Umbilical cord (tissue), 2 donors: ENCODE measurements at places on chromosomes 6 and 20.
A peak's percentile ranks its signal among the peaks of the same experiment; 100 is the strongest.

- peak; percentile 5 for DNase-seq
Observed at GRCh38 chr20:33061658-33062028, 7.9 kb downstream of the BPIFB3 start.

DNA sequence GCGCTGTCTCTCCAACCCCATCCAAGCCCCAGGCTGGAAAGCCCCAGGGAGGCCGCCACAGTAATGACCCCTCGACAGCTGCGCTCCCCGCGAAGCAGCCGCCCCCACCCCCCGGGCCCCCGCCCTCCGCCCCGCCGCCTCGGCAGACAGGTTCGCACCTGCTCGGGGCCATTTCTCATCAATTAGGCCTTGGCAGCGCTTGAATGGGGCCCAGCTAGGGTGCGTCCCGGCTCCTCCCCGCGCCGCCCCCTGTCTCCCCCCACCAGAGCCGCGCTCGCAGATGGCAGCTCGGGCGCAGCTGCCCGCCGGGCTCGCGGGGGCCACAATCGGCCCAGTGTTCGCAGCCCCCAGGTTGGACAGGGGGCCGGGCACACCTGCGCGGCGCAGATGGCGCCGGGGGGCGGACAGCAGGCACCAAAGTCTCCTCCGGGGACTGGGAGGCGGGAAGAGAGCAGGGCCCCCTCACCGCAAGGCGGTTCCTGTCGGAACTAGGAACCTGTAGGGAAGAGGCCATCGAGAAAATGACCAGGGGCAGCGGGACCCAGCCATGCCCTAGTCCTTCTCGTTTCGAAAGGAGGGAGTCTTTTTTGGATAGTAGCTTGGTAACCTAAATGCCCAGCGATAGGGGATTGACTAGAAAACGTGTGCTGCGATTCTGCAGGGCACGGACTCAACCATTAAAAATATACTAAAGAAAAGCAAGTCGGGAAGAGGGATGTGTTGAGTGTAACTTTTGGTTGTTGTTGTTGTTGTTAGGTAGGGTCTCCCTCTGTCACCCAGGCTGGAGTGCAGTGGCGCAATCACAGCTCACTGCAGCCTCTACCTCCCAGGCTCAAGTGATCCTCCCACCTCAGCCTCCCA is 83.2 kb upstream of the EYA2 start:
- no peak for DNase-seq

GRCh38 chr6:17292600-17293133 is 11.5 kb downstream of the RBM24 start:
- no peak for DNase-seq

- no peak for DNase-seq
Observed at GRCh38 chr6:98904096-98904495, 43.6 kb downstream of the FBXL4 start.

DNA sequence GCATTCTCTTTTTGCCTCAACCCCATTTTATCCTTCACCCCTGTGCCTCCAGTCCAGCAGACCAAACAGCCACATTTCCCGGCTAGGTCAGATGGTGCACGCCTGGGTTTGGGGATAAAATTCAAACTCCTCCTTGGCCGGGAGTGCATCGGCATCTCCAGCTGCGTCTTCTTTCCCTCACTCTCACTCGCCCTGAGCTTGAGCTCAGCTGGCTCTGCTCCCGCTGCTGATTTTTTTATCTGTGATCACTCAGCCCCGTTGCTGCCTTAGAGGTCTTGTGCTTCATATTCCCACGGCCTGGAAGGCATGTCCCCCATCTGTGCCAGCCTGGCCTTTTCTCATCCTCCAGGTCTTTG is 6.8 kb upstream of the EZR start:
- DNase-seq = peak; percentile 95

DNA sequence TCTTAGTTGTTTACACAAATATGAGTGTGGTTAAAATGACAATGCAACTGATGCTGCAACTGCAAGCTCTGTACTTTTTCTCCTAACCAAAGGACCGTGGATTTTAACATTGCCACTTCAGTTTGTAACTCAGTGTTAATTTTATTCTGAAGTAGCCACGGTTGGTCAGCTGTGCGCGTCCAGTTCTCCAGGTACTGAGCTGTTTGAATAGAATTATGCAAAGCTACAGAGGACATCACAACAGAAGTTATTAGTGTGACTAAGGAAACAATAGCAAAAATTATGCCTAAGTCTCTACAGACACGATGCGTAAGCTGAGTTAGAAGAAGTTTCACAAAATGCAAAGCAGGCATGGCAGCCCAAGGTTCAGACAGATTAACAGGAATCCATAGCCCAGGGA is 4.4 kb upstream of the ABHD12 start:
- DNase-seq = no peak

DNA sequence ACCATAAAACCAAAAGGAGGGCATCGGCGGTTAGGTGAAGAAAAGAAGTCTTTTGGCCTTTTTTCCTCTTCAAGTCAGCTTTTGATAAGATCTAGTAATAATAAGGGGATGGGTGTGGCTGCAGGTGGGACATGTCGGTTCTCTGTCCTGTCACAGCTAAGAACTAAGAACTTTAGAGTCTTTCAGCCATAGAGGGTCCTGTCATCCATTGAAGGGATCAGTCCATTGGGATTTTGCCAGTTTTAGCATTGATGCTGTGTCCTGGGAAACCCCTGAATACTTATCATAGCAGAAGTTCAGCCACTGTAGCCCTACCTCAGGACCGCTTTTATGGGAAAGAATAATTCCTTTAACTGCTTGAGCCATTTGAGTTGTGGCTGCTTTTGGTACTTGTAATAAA is 18.2 kb upstream of the SCP2D1 start:
- DNase-seq = no peak

DNA sequence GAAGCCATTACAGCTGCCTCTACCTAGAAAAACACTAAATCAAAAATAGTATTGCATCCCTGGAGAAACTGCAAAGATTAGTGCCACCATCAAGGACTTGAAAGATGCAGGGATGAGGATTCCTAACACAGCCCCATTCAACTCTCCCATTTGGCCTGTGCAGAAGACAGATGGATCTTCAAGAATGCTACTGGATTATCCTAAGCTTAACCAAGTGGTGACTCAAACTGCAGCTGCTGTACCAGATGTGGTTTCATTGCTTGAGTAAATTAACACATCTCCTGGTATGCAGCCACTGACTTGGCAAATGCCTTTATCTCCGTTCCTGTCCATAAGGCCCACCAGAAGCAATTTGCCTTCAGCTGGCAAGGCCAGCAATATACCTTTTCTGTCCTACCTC is 117.4 kb downstream of the TBC1D32 start:
- DNase-seq = no peak

DNA sequence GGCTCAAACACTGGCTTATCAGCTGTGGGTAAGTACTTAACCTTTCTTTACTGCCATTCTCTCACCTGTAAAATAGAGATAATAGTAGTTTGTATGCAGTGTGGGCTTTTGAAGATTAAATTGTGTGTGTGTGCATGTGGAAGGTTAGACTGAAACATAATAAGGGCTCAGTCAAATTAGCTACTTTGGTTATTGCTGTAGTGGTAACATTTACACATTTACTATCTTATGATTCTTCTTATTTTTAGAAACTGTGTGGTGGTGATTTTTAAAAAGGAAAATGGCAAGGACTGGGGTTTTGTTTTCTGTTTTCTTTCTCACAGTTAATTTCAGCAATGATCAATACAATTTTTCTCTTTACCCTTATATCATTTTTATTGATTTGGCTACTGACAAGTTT is 206.9 kb downstream of the NKAIN2 start:
- no peak for DNase-seq

DNA sequence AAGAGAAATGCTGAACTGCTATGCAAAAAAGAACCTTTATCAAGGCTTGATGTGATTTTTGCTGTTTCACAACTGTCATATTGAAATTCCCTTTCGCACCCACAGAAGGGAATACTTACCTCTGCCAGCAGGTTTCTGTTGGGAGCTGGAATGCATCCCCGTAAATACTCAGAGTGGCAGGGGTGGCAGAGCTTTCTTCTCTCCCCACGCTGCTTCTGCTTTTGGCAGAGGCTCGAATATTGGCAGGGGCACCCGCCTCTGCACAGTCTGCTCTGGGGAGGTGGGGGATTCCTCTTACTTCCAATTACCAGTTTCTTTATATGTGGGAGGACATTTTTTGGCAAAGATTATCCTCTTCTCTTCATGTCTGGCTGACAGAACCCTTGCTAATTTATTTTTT is 28.4 kb downstream of the TMEM200A start:
- no peak for DNase-seq

GRCh38 chr6:43142101-43142500 is 29.0 kb upstream of the SRF start:
- DNase-seq = no peak

DNA sequence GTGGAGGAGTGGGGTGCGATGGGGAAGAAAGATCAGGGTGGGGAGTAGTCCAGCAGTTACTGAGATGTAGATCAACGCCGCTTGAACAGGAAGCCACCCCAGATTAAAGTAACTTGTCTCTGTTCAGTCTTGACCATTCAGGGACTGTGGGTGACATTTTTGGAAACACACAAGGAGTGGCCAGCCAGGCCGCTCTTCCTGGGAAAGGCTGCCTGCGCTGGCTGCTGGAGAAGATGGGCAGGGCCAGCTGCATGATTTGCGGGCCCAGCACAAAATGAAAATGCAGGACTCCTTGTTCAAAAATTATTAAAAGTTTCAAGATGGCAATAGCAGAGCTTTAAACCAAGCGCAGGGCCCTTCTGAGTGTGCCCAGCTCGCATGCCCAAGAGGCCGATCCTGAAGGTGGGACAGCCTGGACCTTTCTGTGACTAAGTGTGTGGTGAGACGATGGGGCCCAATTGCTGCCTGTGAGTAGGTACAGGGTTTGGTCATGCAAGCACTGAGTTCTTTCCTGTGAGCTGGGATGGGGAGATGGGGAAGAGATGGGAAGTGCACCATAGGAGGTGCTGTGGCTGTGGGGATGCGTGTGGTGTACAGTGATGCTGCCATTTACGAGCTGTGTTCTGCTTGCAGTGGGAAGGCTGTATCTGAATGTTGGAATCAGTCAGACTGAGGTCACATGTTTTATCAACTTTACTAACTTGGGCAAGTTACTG is 51.3 kb downstream of the DAAM2 start:
- no peak for DNase-seq

DNA sequence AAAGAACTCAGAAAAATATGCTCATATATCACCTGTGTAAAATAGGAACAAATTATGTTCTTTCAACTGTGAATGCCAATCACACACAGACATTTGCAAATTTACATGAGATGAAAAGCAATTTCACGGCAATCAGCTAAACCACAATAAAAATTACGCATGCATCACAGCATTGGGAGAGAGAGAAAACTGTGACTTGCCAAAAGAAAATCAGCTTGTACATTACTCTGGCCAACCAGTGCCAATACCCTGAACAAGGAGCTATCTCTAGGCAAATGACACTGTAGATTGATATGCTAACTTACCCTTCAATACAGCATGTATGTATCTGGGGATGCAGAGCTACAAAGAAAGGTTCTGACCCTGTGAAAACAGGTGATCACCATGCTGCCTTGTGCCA is 515.6 kb downstream of the EYS start:
- no peak for DNase-seq

DNA sequence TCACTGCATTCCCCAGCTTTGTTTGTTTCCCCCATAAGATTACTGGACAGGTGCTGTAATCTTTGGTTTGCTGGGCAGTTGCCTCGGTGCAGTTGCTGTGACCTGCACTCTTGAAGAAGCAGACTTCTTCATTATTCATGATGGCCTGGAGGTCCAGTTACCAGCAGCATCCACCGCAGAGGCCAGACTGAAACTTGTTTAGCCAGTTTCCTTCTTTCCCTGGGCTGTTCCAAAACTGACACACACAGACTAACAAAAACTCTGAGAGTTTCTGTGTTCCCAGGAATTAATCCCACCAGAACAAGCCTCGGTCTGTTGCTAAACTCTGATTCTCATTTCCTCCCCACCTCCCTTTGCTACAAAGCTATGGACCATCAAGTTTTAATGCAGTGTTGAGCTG is 144.1 kb downstream of the QRSL1 start:
- peak; percentile 37 for DNase-seq

GRCh38 chr6:3884007-3884745 is 35.0 kb downstream of the FAM50B start:
- DNase-seq = peak; percentile 89

DNA sequence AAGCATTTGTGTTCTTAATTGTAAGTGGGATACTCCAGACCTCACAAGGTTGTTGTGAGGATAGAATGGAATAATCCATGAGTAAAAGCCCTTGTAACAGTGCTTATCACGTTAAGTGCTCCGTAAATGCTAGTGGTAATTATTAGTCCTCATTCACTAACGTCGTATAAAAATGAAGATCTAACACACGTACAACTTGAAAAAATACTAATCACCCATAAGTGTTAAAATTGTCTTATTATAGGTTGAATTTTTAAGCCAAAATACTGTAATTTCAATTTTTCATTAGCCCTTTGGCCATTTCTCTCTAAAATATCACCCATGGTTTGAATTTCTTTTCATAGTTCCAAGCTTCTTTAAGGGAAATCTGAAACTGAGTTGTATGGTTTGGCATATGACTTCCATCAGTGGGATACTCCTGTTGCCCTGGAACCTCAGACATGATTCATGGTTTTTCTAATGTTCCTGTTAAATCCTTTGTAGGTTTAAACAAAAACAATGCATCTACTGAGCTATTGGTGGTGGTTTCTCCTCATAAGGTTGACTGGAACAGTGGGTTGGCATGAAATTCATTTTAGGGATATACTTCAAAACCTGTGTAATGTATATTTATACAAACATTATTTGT is 19.1 kb downstream of the XRN2 start:
- no peak for DNase-seq

DNA sequence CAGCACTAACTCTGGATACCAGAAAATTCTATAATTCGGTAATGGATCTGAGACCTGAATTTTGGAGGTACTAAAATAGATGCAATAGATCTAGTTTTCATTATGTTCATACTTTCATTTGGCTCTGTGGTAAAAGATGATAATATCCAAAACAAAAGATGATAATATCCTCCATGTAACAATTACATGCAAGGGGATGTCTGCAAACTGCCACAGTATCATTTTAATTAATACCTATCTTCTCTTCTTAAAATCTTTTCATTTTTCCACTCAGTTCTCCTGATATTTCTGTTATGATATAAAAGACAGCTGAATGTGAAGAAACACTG is 15.6 kb downstream of the BTN2A1 start:
- DNase-seq = no peak

- DNase-seq = no peak
Observed at GRCh38 chr6:32128751-32129296, 778 bp upstream of the ATF6B start.

DNA sequence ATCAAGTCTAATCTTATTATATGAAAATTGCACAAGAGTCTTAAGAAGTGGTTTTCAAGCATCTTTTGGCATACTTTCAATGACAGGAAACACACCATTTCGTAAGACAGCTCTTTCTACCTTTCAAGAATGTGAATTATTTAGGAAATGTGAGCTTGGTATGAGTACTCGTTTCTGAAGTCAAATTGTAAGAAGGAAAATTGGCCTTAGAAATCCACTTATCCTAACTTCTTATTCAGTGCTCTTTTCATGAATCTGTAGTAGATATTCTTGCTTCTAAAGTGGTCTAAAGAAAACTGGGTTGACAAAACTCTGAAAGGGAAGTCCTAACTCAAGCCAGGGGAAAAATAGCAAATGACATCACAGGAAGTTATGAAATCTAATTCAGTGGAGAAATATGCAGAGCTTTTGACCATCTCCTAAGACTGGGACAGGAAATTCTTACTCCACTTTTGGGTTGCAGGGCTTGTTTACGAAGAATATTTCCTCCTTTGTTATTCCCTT is 38.5 kb upstream of the OGFRL1 start:
- DNase-seq = peak; percentile 65

GRCh38 chr6:43291708-43292107 is 6.4 kb upstream of the SLC22A7 start:
- no peak for DNase-seq
